ENCODE measurements at places on chromosomes 4 and X.

GRCh38 chr4:10530137-10530786 is 73.0 kb upstream of the ZNF518B start:
- DNase-seq: no peak

DNA sequence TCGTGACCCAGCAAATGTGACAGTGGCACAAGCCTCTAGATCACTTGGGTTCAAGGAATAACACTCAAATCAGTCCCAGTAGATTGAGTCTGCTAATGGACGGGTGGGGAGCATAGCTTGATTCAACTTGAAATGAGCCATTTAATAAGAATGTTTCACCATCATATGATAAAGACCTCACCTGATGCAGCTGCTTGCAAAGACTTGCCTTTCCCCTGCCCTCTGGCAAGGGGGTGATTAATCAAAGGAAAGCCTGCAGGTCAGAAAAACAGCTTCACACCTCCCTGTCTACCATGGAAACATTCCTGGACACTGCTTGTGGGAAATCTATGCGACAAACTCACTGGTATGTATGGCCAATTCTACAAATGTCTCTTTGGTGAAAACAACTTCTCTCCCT is 54.5 kb downstream of the CD99L2 start:
- no peak for DNase-seq

- DNase-seq: no peak
These were observed 286.1 kb upstream of the TENM3 start for GRCh38 chr4:181957088-181957487.

GRCh38 chr4:182432819-182433218 is 189.6 kb downstream of the TENM3 start:
- DNase-seq: no peak

GRCh38 chr4:8267077-8267476 is 2.5 kb upstream of the HTRA3 start:
- DNase-seq: no peak

DNA sequence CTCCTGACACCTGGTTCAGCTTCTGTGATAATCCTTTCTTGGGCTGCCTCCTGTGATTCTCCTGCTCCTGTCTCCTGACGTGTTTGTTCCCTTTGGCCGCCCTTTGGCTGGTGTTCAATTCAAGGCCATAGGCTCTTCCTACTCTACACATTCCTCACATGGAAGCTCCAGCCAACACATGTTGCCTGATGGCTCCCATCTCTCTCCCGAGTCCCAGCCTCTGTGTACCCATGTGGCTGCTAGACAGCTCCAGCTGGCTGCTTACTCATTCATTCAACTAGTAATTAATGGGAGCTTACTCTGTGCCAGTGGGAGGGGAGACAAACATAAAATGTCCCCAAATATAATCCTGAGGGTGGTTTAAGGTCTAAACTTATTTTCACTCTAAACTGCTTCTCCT is 9.2 kb upstream of the MED28 start:
- DNase-seq: no peak

DNA sequence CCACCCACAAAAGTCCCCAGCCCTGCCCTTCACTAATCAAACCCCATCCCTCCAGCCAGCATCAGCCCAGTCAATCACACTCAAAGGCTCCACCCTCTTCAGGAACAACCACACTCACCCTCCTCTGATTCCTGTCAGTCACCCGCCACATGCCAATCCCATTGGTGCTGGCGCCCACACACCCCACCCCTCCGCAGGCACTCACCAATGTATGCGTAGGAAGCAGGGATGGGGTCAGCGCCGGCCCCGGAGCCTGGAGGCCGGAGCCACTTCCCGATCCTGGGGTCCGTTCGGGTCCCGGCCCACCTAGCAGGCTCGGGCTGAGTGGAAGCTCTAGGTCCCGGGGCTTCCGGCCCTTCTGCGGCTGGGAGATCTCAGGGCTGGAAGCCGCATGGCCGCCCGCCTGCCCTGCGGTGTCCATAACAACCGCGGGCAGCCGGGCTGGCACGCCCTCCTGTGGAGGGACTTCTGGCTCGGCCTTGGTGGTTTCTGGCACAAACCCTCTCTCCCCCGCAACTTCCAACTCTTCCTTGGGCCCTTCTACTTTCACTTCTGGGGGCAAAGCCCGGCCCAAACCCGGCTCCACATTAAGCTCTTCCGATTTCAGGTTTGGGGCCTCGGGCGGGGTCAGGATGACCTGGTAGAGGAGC is 7.9 kb upstream of the CFP start:
- DNase-seq: no peak

DNA sequence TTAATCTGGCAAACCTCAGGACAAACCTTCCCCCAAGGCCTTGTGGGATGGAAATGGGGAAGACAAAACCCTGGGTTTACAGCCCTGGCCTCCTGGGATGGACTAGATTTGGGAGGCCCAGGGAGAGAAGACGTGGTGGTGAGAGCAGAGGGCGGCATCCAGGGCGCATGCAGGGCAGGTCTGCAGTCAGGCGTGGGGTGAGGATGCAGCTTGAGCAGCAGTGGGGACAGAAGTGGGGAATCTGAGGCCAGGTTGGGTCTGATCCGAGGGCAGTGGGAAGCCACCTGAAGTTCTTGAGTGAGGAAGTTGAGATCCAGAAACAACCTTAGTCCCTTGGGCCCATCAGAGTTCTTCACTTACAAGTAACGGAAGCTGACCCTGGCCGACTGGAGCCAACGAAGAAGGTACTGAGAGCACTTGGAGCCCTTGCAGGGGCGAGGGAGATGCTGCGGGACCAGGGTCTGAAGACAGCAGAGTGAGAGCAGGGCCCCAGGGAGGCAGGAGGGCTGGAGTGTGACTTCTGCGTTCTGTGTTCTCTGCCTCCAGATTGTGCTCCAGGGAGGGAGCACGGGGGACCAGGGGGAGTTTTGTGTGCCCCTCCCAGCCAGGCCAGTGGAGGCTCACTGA is 42.0 kb upstream of the GPR78 start:
- no peak for DNase-seq

GRCh38 chr4:5693871-5694270 is 14.5 kb downstream of the EVC2 start:
- DNase-seq: no peak

GRCh38 chr4:128846063-128846462 is 36.6 kb downstream of the JADE1 start:
- no peak for DNase-seq

GRCh38 chr4:182776376-182777105 is 140.6 kb downstream of the DCTD start:
- DNase-seq: no peak

DNA sequence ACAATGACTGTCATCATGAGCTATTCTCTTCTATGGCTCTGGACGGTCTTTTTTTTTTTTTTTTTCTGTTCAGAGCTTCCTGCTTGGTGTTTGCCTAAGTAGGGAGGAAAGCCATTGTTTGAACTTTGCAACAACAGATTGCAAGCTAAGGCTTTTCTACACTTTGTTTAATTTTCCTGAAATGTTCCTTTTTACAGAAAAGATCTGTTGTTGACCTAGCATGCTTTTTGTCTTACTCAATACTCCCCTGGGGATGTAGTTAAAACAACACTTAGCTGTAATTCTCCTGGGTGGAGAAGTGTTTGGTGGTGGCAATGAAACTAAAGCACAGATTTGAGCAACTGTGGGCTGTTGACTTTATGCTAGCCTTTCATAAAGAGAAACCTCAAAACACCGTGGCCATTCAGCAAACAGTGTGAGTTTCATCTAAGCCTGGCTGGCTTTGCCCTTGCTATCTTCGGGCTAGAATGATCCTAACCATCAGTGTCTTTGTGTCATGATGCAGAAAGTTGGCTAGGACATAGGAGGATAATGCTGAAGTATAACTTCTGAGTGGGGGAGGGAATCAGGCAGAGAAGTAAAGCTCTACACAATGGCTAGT is 110.5 kb downstream of the ANXA3 start:
- no peak for DNase-seq

DNA sequence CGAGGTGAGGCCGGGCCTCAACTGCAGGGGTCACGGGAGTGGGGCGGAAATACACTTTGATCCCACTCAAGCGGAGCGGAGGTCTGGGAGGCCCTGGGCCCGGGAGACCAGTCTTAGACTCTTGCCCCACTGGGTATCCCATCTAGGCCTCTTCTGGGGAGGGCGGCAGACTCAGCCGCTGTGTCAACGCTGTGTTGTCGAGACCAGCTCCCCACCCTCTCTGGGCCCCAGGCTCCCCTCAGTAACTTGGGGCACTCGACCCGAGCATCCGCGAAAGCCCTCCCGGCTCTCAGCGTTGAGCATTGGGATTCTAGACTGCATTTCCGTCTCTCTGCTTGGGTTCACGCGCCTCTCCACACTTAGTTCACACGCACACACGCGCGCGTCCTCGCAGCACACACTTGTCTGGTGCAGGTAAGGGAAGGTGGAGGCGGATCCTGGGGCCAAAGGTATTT is 1.7 kb downstream of the NKX3-2 start:
- no peak for DNase-seq

- DNase-seq: no peak
These were observed 135.6 kb upstream of the MAD2L1 start for GRCh38 chr4:120202222-120202621.

GRCh38 chr4:121054373-121054772 is 18.0 kb downstream of the NDNF start:
- DNase-seq: no peak

GRCh38 chr4:180028682-180029081 is 2214.5 kb upstream of the TENM3 start:
- no peak for DNase-seq

DNA sequence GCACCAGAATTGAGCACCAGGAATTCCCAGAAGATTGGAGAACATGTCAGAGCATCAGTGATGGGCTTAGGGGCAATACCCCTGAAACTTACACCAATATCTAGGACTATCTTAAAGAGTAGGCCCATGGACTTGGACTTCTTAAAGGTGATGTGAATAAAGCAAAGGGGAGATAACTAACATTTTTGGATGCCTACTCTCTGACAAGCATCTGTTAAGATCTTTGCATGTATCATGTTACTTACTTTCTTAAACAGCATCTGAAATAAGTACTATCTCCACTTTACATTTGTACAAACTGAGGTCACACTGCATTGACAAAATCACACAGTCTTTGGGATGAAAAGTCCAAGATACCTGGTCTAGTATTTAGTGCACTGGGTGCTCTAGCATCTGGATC is 258.6 kb upstream of the ARSJ start:
- no peak for DNase-seq

GRCh38 chr4:27835851-27836250 is 975.2 kb downstream of the STIM2 start:
- no peak for DNase-seq

GRCh38 chrX:44061968-44062614 is 88.9 kb upstream of the NDP start:
- no peak for DNase-seq
